ENCODE measurements at places on chromosomes 7 and 10.

DNA sequence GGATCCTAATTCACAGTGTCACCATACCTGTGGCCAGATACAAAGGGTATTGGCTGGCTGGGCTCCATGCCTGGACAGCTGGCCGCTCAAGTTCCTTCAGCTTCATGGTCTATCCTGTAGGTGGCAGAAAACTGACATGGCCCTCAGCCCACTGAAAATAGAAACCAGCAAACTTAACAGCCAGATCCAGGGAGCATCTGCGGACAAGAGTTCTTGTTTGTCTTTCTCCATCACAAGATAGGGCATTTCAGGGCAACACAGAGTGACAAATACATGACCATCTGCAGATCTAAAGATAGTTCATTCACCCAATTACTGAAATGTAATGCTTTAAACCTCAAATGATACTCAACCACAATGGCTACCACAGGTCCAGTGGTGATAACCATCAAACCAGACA lies 2.8 kb downstream of the SEC31B start:
- no peak overlapping the region for H3K4me3 ChIP-seq
- peaks cover 14% of the 10 kb centered on the region for H3K4me1 ChIP-seq
- no peak overlapping the region for H3K27ac ChIP-seq
- no peaks in the 10 kb centered on the region for H3K27me3 ChIP-seq

GRCh38 chr10:79285315-79286197 lies 61.7 kb upstream of the PPIF start:
- no peak for DNase-seq
- H3K27ac ChIP-seq: peak overlapping the region; percentile 36
- H3K27me3 ChIP-seq: no peaks in the 10 kb centered on the region
- H3K4me3 ChIP-seq: peak overlapping the region; percentile 41

- no peak overlapping the region for H3K27ac ChIP-seq
- H3K27me3 ChIP-seq: no peaks in the 10 kb centered on the region
- H3K4me1 ChIP-seq: no peaks in the 10 kb centered on the region
- H3K36me3 ChIP-seq: no peaks in the 10 kb centered on the region
- no peak for DNase-seq
Observed at GRCh38 chr7:41103331-41103730, 599.6 kb downstream of the INHBA start.

DNA sequence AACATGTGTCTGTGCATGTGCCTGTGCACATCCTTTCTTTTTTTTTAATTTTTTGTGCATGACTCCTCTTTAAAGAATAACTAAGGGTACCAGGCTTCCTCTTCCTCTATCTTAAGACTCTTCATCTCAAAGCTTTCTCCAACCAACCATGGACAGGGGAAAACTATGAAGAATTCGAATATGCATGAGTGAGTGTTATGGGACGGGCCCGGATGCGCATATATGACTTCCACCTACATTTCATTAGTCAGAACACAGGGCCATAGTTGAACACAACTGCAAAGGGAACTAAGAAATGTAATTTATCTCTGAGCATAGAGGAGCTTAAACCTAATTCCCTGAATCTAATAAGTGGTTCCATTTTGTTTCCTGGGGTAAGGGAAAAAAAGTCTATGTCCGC lies 270.3 kb upstream of the SORCS1 start:
- no peaks in the 10 kb centered on the region for H3K36me3 ChIP-seq
- no peak for DNase-seq
- no peaks in the 10 kb centered on the region for H3K27me3 ChIP-seq
- no peaks in the 10 kb centered on the region for H3K4me1 ChIP-seq
- no peak overlapping the region for H3K27ac ChIP-seq

- no peak overlapping the region for H3K27ac ChIP-seq
- no peaks in the 10 kb centered on the region for H3K36me3 ChIP-seq
- no peak overlapping the region for H3K4me3 ChIP-seq
- no peak for DNase-seq
- no peaks in the 10 kb centered on the region for H3K27me3 ChIP-seq
Observed at GRCh38 chr10:70035531-70035930, 17.1 kb upstream of the MACROH2A2 start.

DNA sequence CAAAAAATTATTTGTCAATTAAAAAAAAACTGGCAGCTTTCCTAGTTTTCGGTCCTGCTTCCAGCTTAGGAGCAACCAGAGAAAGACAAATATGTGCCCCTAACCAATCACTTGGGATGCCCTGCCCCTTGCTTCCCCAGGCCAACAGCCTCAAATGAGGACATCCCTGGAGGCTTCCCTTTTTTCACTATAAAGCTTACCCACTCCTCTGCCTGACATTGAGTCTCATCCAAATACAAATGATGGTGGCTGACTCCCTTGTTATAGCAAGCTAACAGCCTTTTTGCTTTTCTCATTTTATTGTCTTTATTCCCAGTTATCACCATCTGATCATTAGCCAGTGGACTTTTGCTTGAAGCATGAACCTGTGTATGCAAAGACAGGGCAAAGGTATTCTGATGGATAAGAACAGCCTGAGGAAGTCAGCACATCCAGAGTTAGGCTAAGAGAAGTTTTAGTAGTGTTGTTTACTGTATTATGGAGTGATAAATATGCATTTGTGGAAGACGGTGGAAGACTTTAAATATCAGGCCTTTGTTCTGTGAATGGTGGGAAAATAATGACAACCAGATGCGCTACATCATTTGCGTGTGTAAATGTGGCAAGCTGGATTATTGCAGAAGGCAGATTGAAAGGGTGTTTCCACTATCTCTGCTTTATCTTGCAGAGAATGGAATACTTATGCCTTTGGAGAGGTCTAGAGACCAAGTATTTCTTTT lies 1.7 kb upstream of the CCM2 start:
- H3K4me1 ChIP-seq: peaks cover 59% of the 10 kb centered on the region
- no peak overlapping the region for H3K4me3 ChIP-seq
- H3K27ac ChIP-seq: no peak overlapping the region
- H3K27me3 ChIP-seq: no peaks in the 10 kb centered on the region
- H3K36me3 ChIP-seq: no peaks in the 10 kb centered on the region

GRCh38 chr7:67788669-67789068 lies 792.0 kb downstream of the TYW1 start:
- no peak overlapping the region for H3K4me3 ChIP-seq
- no peak overlapping the region for H3K27ac ChIP-seq
- no peaks in the 10 kb centered on the region for H3K36me3 ChIP-seq
- H3K27me3 ChIP-seq: no peaks in the 10 kb centered on the region

DNA sequence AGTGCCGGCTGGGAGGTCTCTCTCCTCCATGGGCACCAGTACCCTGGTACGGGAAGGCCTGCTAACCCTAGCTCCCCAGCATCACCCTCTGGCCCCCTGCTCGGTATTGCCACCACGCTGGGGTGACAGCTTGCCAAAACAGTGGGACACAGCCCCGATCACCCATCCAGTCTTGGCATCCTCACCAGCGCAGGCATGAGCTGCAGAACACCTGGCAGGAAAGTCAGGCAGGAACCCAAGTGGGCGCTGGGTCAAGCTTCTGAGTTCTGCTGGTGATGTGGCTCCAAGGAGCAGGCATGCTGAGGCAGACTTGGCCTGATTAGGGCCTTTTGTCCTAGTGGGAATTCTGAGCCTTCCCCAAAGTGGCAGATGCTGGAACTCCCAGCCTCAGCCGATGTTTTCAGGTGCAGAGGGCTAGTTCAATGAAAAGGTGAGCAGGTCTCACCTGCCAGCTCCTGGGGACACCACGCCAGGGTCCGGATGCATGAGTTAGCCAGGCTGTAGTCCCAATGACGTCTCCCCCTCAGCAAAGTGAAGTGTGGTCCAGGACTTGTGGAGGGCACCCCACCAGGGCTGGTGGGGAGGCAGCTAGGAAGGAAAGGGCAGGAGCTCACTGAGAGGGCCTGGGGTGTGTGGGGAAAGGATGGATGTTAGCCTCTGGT lies 8.5 kb upstream of the ZNF22 start:
- H3K4me1 ChIP-seq: peaks cover 21% of the 10 kb centered on the region
- no peaks in the 10 kb centered on the region for H3K36me3 ChIP-seq
- H3K27me3 ChIP-seq: no peaks in the 10 kb centered on the region
- DNase-seq: no peak

GRCh38 chr10:106457522-106457921 lies 707.0 kb downstream of the SORCS1 start:
- no peaks in the 10 kb centered on the region for H3K27me3 ChIP-seq
- no peaks in the 10 kb centered on the region for H3K36me3 ChIP-seq
- DNase-seq: no peak
- no peak overlapping the region for H3K27ac ChIP-seq

DNA sequence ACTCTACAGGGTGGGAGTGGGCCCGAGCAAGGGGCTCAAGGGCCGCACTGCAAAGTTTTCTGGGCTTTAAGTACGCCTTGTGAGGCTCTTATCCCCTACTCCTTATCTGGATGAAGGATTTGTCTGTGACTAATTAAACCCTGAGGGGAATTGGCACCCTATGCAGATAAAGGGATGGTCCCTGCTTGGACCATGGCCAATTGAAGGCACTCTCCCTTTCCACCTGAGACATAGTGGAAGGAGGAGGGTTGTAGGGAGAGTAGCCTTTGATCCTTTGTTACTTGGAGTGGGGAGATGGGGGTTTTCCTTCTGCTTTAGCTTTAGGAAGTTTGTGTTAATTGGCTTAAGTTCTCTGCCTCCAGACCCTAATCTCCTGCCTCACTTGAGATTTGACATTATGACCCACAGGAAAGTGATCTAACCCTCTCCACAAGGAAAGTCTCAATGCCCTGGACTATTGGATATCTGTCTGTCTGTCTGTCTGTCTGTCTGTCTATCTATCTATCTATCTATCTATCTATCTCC lies 1158.8 kb upstream of the SORCS1 start:
- no peaks in the 10 kb centered on the region for H3K27me3 ChIP-seq
- H3K36me3 ChIP-seq: no peaks in the 10 kb centered on the region
- no peak overlapping the region for H3K4me3 ChIP-seq
- H3K4me1 ChIP-seq: no peaks in the 10 kb centered on the region
- H3K27ac ChIP-seq: no peak overlapping the region
- DNase-seq: no peak

DNA sequence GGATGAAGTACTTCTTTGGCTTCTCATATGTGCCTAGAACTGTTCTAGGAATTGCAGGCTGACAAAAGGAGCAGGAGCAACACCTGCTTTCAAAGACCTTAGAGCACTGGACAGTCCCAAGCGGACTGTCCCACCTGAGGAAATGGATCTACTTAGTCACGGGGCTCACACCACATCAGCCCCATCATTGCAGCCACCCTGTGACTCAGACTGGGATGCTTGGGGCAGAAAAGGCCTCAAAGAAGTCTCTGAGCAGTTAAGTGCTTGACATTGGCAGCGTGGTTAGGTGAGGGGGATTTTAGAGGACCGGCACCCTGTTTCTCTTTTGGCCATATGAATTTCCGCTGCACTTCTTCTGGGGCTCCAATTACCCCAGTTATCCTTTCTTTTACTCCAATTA lies 256.6 kb downstream of the USP6NL start:
- no peak overlapping the region for H3K27ac ChIP-seq
- H3K27me3 ChIP-seq: peaks cover 4% of the 10 kb centered on the region
- H3K36me3 ChIP-seq: no peaks in the 10 kb centered on the region
- H3K4me3 ChIP-seq: no peak overlapping the region
- no peaks in the 10 kb centered on the region for H3K4me1 ChIP-seq

DNA sequence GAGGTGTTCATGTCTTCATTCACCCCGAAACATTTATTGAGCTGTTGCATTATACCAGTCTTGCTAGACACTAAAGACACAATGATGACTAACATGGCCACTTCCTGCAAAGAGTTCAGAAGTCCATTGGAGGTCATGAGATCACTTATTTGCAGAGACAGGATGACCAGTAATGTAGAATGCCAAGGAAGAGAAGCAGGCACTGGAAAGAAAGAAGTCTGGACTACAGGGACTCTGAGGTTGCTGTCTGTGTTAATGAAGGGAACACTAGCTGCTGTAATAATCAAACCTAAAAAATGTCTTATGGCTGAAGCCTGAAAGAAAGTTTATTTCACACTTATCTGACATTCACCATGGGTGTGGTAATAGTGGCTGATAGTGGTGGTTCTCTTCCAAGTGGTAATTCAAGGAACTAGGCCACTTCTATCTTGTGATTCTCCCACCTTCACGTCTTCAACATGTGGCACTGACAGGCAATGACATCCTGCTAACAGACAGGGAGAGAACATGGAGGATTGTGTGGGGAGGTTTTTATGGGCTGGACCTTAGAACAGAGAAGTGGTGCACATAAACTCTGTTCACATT lies 89.2 kb upstream of the MKLN1 start:
- peak; percentile 22 for DNase-seq
- H3K27ac ChIP-seq: peak overlapping the region; percentile 25
- H3K4me3 ChIP-seq: no peak overlapping the region
- no peaks in the 10 kb centered on the region for H3K27me3 ChIP-seq
- no peaks in the 10 kb centered on the region for H3K36me3 ChIP-seq

GRCh38 chr10:50291261-50291850 lies 40.0 kb upstream of the ASAH2 start:
- no peaks in the 10 kb centered on the region for H3K4me1 ChIP-seq
- no peaks in the 10 kb centered on the region for H3K27me3 ChIP-seq
- no peaks in the 10 kb centered on the region for H3K36me3 ChIP-seq

DNA sequence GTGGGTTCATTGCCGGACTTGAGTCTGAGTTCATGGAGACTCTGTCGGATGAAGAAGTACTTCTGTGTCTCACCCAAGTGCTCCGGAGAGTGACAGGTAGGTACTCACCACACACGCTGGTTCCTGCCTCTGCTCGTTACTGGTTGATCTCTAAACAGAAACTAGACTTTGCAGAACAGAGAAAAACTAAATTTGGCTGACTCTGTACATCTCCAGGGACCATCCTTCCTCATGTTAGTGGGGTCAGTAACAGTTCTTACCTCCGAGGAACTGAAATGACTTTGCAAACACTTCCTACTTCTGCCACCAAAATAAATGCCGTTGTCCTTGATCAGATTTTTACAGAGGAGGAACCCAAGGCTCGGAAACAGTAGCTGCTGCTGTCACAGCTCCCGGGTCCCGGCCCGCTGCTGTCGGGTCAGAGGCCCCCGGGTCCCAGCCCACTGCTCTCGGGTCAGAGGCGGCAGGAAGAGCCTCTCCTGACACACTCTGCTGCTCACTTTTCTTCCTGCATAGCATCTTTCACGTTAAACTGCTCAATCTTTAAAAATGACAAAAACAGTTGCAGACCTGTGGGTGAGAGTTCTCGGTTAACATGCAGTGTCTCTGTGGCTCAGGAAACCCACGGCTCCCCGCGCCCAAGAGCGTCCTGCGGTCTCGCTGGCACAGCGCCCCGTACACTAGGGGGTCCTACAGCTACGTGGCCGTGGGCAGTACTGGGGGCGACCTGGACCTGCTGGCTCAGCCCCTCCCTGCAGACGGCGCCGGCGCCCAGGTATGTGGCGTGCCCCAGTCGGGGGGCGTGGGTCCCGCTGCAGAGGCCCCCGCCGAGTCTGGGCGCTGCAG lies 4.8 kb upstream of the MTG1 start:
- H3K27me3 ChIP-seq: no peaks in the 10 kb centered on the region
- H3K36me3 ChIP-seq: no peaks in the 10 kb centered on the region
- peak; percentile 68 for DNase-seq
- peak overlapping the region; percentile 81 for H3K27ac ChIP-seq
- peak overlapping the region; percentile 84 for H3K4me3 ChIP-seq
- peaks cover 38% of the 10 kb centered on the region for H3K4me1 ChIP-seq

DNA sequence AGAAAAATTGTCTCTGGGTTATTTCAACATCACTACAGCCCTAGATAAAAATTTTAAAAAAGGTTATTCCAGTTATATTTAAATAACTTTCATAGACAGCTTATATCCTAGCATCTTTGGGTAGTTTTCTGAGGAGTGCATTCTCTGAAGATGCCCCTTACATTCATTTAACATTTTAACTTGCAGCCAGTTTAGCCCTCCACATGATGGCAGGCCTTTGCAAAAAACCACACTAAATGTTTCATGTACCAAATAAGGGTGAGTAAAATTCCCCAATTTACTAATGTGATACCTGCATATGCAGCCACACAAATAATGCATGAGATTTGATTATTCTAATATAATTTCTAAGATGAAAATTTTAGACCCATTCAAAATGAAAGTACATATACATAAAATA lies 108.4 kb upstream of the ZWINT start:
- no peak overlapping the region for H3K4me3 ChIP-seq
- no peaks in the 10 kb centered on the region for H3K27me3 ChIP-seq
- H3K27ac ChIP-seq: no peak overlapping the region
- DNase-seq: no peak
- no peaks in the 10 kb centered on the region for H3K36me3 ChIP-seq
